ENCODE measurements at places on chromosomes 12 and 14. TPM values are rescaled to one million over a fixed set of nuclear protein-coding genes. Genes with fewer than 3 reads are reported as not detected.

DNA sequence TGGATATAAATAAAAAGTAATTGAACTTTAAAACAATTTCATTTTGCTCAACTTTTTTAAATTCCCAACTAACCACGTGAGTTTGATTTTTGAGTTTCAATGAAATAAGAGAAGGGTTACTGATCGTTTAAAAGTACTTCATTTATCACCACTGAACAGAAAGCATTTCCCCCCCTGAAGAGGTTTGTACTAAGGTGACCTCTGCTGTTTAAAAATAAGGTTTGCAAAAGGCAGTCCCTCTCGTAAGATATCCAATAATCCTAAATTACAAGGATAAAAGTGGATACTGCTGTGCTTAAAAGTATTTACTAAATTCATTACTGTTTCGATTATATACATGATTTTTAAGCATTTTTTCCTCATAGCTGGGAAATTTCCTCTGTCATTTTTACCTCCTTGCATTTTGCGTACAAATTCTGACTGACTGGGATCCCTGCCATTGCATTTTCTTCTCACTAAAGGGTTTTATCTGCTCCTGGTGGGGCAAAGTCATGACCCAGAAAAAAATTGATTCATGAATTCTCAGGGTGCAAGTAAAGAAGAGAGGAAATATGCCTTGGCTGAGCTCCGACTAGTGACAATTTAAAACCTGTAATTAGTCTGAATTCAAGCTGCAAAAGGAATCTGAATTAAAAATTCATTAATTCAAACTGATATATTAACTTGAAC, 463.8 kb downstream of the PRKD1 start:
- DNase-seq = no peak
- H3K4me1 ChIP-seq = no peaks in the 10 kb centered on the region
- no peaks in the 10 kb centered on the region for H3K27me3 ChIP-seq
- no peak overlapping the region for H3K27ac ChIP-seq

DNA sequence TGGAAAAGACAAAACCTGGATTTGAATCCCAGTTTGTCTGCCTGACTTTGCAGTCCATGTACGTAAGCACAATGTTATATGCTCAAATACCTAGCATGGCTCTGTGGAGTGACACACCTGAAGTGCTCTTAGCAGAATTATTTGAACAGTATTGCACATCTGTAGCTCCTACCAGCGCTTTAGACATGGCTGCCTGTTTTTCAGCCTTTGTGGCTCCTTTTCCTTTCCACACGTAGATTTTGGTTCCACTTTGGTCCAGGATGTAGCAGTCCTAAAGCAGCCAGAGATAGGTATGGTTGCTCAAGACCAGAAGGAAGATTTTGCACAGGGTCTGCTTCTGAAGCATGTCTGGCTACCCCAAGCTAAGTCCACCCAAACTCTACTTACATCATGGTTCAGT, 9.1 kb downstream of the AVIL start:
- H3K36me3 ChIP-seq = no peaks in the 10 kb centered on the region
- H3K4me1 ChIP-seq = no peaks in the 10 kb centered on the region
- no peak for DNase-seq
- no peak overlapping the region for H3K27ac ChIP-seq
- H3K27me3 ChIP-seq = no peaks in the 10 kb centered on the region

Gene CCDC91
- total RNA-seq = 44.6 TPM

Gene KLHL33
- 0.43 TPM for total RNA-seq

Gene TUNAR
- total RNA-seq = not detected

DNA sequence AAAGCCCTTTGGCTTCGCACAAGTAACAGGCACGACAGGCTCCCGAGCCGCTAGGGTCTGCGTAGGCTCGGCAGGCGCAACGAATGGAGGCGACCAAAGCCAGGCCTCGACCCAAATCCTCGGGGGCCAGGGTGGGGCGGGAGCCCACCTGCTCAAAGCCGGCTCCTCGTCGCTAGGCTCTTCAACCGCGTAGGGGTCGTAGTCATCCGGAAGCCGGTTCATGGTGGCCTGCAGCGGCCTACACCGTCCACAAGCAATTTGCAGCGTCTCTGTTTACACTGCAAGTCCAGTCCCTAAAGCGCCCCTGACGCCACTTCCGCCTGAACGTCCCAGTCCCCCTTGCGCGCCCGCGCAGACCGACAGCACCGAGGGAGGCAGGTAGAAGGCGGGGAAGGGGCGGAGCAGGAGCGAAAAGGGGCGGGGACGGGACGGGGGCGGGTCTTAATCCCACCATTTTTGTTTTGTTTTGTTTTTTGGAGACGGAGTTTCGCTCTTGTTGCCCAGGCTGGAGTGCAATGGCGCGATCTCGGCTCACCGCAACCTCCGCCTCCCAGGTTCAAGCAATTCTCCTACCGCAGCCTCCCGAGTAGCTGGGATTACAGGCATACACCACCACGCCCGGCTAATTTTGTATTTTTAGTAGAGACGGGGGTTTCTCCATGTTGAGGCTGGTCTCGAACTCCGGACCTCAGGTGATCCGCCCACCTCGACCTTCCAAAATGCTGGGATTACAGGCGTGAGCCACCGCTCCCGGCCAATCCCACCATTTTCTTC, at the start of gene EAPP:
Gene EAPP (minus strand): TSS at position 295 of the 774 bp plus-strand sequence. CDS start 73 bp downstream, at position 222.
- DNase-seq = peak; percentile 97
- H3K27ac ChIP-seq = peak within 1 kb of the TSS; percentile 99
- H3K36me3 ChIP-seq = no peaks in the 10 kb centered on the region

DNA sequence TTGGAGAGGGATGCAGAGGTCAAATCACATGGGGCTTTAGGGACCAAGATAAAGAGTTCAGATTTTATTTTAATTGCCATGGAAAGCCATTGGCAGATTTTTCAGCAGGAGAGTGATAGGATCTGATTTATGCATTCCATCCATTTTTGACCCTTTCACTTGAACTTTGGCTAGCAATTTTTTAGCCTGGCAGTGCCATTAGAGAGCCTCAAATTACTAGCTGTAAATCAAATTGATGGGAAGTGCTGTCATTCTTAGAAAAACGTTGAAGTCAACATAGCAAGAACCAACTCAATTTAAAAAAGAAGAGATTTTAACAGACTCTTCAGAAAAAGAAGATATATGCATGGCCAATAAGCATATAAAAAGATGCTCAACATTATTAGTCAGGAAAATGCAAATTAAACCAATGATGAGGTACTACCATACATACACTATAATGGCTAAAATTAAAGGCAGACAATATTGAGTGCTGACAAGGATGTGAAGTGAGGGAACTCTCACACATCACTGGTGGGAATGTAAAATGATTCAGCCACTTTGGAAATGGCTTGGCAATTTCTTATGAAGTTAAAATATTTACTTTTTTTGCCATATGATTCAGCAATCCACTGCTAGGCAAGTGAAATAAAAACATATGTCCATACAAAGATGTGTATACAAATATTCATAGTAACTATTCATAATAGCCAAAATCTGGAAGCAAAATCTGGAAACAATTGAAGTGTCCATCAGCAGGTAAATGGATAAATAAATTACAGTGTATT, 89.7 kb downstream of the PTCSC3 start:
- peaks cover 17% of the 10 kb centered on the region for H3K27me3 ChIP-seq
- H3K4me3 ChIP-seq = no peak overlapping the region
- H3K36me3 ChIP-seq = no peaks in the 10 kb centered on the region
- no peaks in the 10 kb centered on the region for H3K4me1 ChIP-seq
- DNase-seq = no peak
- H3K27ac ChIP-seq = no peak overlapping the region
